ENCODE measurements at places on chromosomes 5 and 9. TPM values are rescaled to one million over a fixed set of nuclear protein-coding genes. Genes with fewer than 3 reads are reported as not detected.

DNA sequence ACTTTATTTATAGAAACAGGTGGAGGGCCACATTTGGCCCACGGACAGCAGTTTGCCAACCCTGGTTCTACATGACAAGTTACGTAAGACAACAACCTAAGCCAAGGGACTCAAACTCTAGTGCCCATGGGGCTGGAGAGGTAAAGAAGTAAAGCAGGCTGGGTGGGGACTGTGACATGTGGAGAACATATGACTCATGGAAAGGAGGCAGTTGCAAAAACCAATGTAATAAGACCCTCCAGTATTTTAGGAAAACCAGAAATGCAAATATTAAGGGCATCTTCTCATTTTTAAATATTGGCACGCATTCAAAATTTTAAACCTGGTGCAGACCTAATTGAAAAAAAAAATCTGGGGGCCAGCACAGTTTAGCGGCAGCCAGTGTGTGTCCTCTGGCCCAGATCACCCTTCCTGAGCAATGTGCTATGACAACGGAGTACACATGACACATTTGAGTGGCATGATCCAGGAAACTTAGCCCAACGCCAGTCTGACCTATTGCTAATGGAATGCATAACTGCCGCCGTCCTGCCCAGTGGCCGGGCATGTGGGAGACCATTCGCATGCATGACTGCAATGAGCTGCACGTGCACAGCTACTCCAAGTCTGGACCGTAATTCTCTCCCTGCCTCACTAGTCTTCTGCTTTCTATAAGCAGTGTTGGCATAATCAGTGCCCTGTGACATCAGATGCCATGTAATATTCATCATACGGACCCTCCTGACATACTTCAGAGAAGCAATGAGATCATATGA, 97.2 kb downstream of the SH3TC2 start:
- no peak for DNase-seq

GRCh38 chr5:21783074-21783679, 1070.0 kb downstream of the CDH12 start:
- no peak for DNase-seq

- no peak for DNase-seq
Observed at GRCh38 chr5:8682381-8682780, 813.4 kb downstream of the MTRR start.

DNA sequence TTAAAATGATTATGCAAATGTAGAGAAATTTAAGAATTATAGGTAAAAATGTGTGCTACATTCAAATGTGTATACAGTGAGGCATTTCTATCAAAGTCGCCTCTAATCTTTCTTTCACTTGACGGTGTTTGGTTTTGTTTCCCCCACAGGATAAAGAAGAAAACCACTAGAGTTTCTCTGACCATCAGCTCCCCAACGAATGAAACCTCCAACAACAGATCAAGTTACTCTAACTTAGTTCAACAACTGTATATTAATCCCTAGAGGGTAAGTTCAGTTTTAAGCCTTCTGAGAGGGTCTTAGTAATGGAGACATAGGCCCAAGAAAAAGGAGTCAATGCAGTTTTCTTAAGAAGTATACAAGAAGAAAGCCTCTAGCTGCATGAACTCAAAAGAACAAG, 11.5 kb upstream of the MYOT start:
- no peak for DNase-seq

DNA sequence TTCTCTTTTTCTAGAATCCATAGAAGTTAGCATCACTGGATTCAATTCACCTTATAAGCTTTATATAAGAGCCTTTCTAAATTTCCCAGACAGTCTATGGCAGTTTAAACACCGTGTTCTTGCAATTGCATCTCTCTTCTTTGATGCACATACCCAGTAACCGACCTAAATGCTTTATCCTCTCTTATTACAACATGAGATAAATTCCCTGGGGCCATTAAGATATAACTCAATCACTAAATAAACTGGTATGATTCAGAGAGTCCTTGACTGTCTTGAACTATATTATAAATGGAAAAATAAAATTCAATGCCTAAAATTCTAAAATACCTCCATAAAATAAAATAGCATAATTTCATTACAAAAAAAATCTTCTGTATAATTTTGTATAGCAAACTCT, 98.1 kb downstream of the DIRAS2 start:
- no peak for DNase-seq

DNA sequence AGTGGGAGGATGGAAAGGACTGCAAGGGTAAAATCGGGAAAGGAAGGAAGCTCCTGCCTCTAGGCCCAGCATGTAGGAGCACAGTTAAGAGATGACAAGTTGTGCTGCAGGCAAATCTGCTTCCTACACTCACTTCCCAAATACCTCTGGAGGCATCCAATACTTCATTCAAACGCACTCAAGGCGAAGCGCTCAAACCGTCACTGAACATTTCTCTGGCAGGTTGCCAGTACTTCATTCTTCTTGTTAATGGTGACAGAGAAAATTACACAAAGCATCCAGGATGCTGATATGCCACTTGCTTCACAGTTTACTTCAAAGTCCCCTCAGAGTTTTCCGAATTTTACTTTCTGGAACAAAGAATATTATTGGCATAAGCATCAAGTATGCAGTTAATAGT, 59.8 kb downstream of the NREP start:
- DNase-seq, result no peak

- no peak for DNase-seq
Observed at GRCh38 chr5:82986404-82986803, 90.8 kb downstream of the TMEM167A start.

GRCh38 chr5:60355181-60355580, 344.8 kb downstream of the DEPDC1B start:
- no peak for DNase-seq

- DNase-seq, result no peak
Observed at GRCh38 chr5:149559706-149560105, 8.5 kb upstream of the CSNK1A1 start.

DNA sequence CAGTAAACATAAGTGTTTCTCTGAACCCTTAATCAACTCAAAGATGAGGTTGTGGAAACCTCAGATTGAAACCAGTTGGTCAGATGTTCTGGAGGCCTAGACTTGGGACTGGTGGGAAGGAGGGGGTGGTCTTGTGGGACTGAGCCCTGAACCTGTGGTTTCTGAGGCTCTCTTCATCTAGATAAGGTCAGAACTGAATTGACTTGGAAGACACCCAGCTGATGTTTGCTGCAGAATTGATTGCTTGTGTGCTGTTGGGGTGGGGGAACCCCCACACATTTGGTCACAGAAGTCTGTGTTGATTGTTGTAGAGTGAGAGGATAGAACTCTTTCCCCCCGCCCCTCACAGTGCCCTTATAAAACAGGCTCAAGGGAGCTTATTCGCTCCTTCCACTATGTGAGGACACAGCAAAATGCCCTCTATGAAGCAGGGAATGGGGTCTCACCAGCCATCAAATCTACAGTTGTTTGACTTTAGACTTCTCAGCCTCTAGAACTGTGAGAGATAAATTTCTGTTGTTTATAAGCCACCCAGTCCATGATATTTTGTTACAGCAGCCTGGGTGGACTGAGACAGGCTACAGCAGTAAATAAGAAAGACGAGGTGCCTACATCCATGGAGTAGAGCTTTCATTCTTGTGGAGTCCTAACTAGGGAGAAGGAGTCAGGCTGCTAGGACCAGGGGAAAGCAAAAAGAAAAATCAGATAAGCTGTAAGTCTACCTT, 25.7 kb upstream of the UGCG start:
- DNase-seq, result peak; percentile 23

FOXD4L6 gene
- not detected for total RNA-seq

PRDM9 gene
- not detected for total RNA-seq

C9orf57 gene
- not detected for total RNA-seq

TENT4A gene
- 28.2 TPM for total RNA-seq
